Amniotic epithelial cell (primary cell): ENCODE measurements at places on chromosomes 3 and 15.

GRCh38 chr3:10392244-10392643 lies 71.3 kb upstream of the SEC13 start:
- no peak for DNase-seq

- DNase-seq: no peak
Measured at GRCh38 chr15:88655103-88655553, 16.3 kb downstream of the ISG20 start.

GRCh38 chr3:43132870-43133636 lies 27.2 kb upstream of the POMGNT2 start:
- no peak for DNase-seq

- DNase-seq: peak; percentile 51
Measured at GRCh38 chr15:73822998-73823397, 50.4 kb upstream of the TBC1D21 start.

DNA sequence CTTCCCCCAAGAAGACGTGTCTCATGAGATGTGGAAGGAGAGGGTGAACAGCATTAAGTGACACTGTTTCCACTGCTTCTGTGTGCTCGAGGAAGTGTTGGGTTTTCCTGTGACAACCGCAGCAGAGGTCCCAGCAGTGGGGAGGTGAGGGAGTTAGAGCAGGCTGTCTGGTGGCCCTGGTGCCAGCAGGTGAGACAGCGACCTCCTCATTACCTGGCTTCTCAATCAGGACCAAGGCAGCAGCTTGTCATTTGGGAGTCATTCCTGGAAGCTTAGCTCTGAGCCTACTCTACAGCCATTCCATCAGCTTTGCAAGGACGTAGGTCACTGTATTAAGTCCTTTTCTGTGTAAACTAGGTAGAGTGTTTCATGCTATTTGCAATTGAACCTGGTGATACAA lies 63.3 kb upstream of the RGMA start:
- DNase-seq: no peak

GRCh38 chr15:83067638-83067962 lies 548 bp upstream of the BTBD1 start:
- DNase-seq: no peak

- DNase-seq: no peak
Measured at GRCh38 chr3:197533396-197533795, 22.4 kb downstream of the BDH1 start.
